WTC11 (cell line): ENCODE measurements at places on chromosomes 5 and 9. TPM values are rescaled to one million over a fixed set of nuclear protein-coding genes. Genes with fewer than 3 reads are reported as not detected.
A peak's percentile ranks its signal among the peaks of the same experiment; 100 is the strongest.

DNA sequence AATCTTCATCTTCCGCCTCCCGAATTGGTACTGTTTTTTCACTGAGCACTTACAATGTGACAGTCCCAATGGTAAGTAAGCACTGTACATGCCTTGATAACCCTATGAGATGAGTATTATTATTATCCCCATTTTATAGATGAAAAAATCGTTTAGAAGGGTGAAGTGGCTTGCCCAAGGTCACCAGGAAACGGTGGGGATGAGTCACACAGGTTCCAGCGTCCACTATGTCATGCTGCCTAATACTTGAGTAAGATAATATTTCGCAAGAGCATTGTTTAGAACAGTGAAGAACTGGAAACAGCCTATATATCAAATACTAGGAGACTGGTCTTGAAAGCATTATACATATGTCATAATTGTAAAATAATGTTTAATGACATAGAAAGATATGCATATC is 12.9 kb downstream of the HAND1 start:
- peaks cover 17% of the 10 kb centered on the region for H3K4me1 ChIP-seq
- H3K36me3 ChIP-seq = no peaks in the 10 kb centered on the region
- no peak overlapping the region for H3K27ac ChIP-seq
- H3K4me3 ChIP-seq = no peak overlapping the region
- H3K27me3 ChIP-seq = peaks cover 44% of the 10 kb centered on the region

GRCh38 chr5:6830643-6831239 is 117.5 kb downstream of the TENT4A start:
- H3K27me3 ChIP-seq = peaks cover 4% of the 10 kb centered on the region; the same call in 1 of the 2 replicates
- no peaks in the 10 kb centered on the region; the same call in 1 of the 2 replicates for H3K36me3 ChIP-seq
- H3K4me1 ChIP-seq = no peaks in the 10 kb centered on the region
- H3K4me3 ChIP-seq = no peak overlapping the region
- H3K27ac ChIP-seq = no peak overlapping the region

DNA sequence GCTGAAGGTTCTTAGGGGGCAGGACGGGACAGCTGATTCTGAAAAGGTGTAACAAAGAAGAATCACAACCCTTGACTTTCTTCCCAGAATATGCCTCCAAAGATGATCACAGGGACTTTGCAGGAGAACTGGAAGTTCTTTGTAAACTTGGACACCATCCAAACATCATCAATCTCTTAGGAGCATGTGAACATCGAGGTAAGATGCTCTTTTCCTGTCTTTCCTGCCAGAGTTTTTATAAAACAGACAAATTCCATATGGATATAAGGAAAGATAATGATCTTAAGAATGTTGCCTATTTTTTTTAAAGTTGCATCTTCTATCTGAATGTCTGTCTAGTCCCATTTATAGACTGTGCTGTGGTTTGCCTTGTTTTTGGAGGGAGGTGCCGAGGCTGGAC is 87.9 kb downstream of the EQTN start:
- H3K27ac ChIP-seq = no peak overlapping the region
- H3K27me3 ChIP-seq = no peaks in the 10 kb centered on the region
- DNase-seq = no peak
- no peaks in the 10 kb centered on the region for H3K36me3 ChIP-seq
- H3K4me3 ChIP-seq = no peak overlapping the region

- H3K4me1 ChIP-seq = no peaks in the 10 kb centered on the region
- H3K4me3 ChIP-seq = no peak overlapping the region
- no peak overlapping the region for H3K27ac ChIP-seq
- H3K36me3 ChIP-seq = no peaks in the 10 kb centered on the region
- no peak for DNase-seq
These were observed 426.2 kb downstream of the ANXA1 start for GRCh38 chr9:73577848-73578247.

DNA sequence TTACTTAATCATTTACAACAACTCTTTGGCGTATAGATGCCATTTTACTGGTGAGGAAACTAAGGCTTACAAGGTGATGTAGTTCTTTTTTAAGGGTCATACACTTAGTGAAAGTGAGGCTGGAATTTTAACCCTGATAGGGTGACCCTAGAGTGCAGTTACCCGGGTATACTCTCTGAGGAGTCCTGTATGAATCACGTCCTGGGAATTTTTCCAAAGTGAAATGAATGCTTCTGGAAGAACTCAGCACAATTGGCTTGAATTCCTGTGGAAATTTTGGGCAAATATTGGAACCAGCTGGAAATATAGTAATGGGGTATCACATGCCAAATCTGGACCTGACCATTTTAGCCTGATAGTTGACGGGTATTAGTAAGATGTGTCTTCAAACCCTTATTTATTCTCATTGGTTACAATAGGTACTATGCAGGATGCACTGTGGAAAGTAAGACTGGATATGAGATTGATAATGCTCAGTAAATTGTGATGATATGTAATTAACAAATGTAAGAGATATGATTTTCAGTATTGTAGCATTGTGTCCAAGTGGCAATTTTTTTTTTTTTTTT is 14.8 kb downstream of the SUB1 start:
- peaks cover 70% of the 10 kb centered on the region for H3K36me3 ChIP-seq
- DNase-seq = no peak
- no peak overlapping the region for H3K4me3 ChIP-seq
- no peaks in the 10 kb centered on the region for H3K27me3 ChIP-seq
- H3K27ac ChIP-seq = no peak overlapping the region

GRCh38 chr5:14701556-14701955 is 37.0 kb downstream of the OTULIN start:
- peaks cover 30% of the 10 kb centered on the region for H3K36me3 ChIP-seq
- peaks cover 1% of the 10 kb centered on the region; the same call in 1 of the 2 replicates for H3K4me1 ChIP-seq
- H3K27ac ChIP-seq = 0 out of 2 replicates have a peak overlapping the region, but pooled peaks have one; percentile 51
- H3K27me3 ChIP-seq = no peaks in the 10 kb centered on the region
- no peak overlapping the region for H3K4me3 ChIP-seq

ADAMTS2 gene
- 6.9 to 11.2 TPM (median 9.0 TPM) in 3 replicates for total RNA-seq

OGN gene
- 0.11 TPM in 1 of 3 replicates, not detected in the others for total RNA-seq

IFNA2 gene
- total RNA-seq = not detected in 3 replicates

CTXN3 gene
- total RNA-seq = not detected in 3 replicates

HSPB3 gene
- not detected in 3 replicates for total RNA-seq
